ENCODE measurements at places on chromosomes 6 and 20.

DNA sequence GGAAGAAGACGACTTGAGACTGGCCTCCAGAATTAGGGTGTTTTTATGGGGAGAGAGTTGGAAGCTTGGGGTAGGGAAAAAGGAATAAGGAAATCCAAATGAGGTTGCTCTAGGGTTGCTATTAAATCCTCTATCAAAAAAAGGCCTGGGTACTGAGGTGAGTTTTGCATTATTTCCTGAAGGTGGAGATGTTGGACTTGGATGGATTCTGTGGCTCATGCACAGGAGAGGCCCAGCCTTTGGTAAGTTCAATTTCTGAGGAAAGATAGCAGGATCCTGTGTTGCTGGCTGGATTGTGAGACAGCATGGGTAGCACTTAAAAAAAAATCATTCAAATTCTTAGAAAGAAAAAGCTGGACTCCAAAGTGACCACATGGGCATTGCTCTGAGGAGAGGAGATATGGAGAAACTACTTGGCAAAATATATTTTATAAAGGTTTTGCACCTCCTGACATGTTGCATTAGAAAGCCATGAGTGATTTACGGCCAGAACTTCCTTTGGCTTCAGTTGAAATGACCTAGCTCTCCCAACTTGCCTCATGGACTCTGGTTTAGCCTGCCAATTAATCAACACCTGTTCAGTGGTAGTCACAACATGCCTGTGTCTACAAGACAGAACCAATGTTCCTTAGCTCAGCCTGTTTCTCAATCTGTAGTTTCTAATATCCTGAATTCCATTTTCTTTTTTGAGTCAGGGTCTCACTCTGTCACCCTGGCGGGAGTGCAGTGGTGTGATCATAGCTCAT, 152.1 kb upstream of the RALGAPA2 start:
- no peak for DNase-seq

GRCh38 chr6:7062451-7063162, 45.2 kb upstream of the RREB1 start:
- DNase-seq, result no peak

DNA sequence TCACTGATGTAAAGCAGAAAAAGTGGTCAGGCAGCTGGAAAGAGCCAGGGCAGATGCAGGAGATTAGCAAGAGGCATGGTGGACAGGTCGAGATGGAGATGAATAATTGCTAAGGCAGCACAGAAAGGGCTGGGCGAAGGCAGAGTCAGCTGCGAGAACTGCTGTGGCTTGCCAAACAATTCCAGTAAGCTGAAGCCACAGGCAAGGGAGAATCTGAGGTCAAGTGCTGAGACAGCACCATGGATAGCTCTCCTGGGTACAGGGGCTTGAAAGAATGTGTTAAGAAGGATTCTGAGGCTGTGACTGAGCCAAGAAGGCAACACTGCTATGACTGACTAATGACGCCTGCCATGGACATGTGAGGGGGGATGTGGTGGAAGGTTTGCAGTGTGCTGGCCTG, 220.8 kb upstream of the FOXA2 start:
- DNase-seq, result no peak

DNA sequence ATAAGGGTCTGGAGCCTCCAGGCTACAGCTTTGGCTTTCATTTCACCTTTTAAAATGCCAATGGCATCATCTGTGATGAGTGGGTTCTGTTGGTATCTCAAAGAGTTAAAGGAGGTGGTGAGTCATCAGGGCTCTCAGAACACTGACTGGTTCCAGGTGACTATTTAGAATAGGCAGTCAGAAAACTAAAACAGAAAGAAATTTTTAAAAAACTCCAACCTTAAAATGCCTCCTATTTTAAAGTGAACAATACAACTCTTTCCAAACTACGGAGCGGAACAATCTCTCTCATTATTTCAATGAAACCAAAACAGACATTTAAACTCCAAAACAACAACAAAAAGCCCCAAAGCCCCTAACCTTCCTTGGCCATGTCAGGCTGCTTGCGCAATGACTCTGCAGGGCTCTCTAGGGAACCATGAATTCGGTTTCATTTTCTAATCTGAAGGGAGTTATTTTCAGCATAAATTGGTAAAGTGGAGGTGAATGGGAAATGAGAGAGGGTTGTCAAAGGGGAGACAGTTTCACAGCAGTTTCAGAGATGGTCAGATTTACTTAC, 194.9 kb downstream of the KIF6 start:
- DNase-seq, result no peak

DNA sequence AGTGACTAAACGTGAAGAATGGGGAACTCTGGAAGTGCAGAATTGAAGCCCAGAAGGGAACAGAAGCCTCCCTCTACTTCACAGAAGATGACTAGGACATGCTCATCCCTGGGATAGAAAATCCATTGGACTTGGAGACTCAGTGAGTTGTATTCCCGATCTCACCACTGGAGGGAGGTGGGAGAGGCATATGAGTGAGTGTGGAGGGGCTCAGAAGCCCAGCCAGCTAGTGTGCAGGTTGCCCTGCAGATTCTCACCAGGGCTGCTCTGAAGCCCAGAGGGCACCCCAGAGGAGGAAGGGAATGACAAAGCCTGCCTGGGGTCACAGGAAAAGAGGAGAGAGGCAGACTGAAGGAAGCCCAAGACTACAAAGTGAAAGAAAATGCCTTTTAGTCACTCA, 42.1 kb upstream of the HLA-E start:
- no peak for DNase-seq

GRCh38 chr6:35511562-35511941, 1.1 kb downstream of the TULP1 start:
- no peak for DNase-seq

DNA sequence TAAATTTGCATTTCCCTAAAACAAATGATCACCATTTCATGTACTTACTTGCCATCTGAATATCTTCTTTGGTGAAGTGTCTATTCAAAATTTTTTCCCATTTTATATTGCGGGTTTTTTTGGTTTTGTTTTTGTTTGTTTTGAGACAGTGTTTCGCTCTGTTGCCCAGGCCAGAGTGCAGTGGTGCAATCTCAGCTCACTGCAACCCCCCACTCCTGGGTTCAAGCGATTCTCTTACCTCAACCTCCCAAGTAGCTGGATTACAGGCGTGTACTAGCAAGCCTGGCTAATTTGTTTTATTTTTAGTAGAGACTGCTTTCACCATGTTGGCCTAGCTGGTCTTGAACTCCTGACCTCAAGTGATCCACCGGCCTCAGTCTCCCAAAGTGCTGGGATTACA, 9.1 kb upstream of the REPS1 start:
- DNase-seq, result no peak

DNA sequence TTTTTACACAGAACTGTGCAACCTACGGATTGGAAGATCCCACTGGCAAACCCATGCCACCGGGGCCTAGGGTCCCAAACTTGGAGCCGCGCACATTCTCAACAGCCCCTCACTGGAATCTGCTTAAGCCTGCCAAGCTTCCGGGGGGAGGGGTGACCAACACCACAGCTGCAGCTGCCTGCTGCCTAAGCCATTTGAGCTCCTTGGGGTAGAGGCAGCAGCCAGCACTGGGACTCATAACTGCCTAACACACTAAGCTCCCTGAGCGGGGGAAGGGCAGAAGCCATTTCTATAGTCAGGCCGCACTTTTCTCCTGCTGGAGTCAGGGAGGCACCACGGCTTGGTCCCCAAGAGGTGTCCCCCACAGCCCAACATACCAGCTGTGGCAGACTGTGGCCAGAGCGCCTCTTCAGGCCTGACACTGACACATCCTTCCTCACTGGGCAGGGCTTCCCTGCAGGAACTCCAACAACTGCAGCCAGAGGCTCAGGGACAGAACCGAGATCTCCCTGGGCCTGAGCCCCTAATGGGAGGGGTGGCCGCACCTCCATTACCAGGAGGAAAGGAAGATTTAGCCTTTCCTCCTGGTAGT, 270.3 kb upstream of the ECI2 start:
- DNase-seq, result no peak
